ENCODE measurements at places on chromosomes 2 and 18.

GRCh38 chr2:105929516-105929915, 184.8 kb downstream of the NCK2 start:
- ATAC-seq = no peak

DNA sequence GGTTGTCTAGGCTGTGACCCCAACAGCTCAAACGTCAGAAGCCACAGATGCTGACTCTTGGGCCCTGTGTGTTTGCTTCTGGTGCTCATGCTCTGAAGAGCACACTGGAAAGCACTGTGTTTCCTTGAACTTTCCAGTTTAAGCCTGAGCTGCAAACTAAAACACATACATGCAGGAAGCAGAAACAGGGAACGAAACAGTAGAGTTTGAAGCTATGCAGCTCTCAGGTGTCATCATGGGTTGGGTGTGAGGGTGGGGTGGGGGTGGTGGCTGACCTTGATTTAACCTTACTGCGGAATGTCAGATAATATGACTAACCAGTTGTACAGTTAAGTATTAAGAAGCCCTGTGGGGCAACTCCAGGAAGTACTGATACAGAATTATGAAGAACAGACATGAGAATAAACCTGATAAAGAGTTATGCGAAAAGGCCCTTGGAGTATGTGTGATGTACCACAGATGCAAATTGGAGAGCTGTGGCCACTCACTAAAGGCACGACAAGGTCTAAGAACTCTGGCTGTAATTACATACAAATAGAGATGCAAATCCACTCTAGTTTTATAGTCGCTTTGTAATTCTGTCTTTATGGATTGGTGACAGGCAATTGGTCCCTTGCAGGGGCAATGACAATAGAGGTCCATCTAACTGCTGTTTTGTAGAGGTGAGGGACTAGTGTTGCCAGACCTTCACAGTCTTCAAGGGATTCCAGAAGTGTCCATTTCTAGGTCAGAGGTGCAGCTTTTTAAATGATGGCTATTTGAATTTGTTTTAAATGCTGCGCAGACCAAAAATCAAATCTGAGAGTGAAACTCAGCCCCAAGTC, 273.1 kb downstream of the NAPG start:
- ATAC-seq = no peak

- ATAC-seq = no peak
These were observed 20.1 kb upstream of the PTH2R start for GRCh38 chr2:208386541-208386940.

DNA sequence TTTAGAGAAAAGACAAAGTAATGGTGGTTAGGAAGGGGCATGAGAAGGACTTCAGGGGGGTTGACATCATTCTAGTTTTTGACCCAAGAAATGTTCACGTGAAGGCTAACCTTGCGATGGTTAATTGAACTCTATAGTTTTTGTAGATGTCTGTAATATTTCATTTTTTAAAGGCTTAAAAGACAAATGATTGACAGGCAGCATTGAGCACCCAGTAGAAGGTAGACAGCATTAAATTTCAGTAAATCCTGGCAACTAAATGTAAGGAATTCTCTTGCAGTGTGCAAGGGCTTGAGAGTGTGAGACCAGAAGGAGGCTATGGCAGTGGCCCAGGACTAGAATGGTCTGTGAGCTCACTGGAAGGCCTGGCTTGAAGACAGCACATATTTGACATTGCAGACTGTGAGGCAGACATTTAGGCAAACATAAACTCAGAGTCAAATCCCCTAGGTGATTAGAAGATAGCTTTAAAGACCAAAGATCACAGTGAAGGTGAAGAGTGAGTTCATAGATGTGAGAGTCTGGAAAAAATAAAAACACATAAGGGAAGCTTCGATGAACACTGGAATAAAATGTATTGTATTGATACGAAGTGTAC, 100.1 kb upstream of the MAP4K4 start:
- peak; percentile 40 for ATAC-seq

- peak; percentile 33 for ATAC-seq
These were observed 405.9 kb downstream of the XIRP2 start for GRCh38 chr2:167293943-167294775.

DNA sequence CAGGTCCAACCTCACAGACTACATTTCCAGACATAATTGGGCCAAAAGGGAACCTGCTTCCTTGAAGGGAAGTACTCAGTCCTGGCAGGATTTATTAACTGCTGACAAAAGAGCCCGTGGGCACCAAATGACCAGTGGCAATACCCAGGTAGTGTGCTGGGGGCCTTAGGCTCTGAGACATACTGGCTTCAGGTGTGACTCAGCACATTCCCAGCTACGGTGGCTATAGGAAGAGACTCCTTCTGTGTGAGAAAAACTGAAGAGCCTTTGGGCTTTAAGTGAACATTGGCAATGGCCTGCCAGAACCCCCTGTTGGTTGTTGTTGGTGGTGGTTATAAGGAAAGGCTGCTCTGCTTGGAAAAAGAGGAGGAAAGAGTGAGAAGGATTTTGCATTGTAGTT, 401.8 kb downstream of the KCNJ3 start:
- no peak for ATAC-seq

DNA sequence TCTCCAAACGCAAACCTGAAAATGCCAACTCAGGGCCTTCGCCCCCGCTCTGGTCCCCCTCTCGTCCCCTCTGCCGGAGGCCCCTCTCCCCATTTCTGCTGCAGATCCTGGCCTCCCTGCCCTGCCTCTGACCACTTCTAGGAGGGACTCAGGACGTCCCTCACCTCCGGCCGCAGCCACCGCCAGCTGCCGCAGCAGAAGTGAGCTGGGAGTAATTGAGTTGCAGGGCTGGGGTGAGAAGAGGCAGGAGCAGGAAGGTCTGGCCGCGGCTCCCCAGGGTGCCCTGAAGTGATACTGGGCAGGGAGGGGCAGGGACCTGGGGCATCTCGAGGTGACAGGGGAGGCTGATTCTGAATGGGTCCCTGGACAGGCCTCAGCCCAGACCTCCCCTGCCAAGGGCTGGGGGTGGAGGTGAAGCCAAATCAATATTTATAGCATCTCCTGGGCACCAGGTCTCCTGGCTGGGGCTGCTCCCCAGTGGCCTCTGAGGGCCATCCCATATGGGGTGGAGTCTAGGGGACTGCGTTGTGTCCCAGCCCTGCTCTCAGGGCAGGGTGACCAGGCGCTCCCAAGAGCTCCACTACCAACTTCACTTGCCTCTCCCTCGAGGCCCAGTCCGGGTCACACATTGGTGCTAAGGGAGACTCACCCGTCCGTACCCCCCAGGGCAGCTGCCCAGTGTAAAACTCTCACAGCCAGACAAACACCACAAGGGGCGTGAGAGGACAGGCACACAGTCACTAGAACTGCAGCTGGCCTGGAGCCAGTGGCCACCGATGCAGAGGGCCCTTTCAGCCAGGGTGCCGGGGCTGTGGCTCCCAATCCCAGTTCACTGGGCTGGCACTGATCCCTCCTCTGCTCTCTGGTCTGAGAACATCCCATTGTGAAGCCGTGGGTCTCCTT, 33.0 kb downstream of the KCNIP3 start:
- ATAC-seq = no peak
